ENCODE measurements at places on chromosomes 5 and 9.

DNA sequence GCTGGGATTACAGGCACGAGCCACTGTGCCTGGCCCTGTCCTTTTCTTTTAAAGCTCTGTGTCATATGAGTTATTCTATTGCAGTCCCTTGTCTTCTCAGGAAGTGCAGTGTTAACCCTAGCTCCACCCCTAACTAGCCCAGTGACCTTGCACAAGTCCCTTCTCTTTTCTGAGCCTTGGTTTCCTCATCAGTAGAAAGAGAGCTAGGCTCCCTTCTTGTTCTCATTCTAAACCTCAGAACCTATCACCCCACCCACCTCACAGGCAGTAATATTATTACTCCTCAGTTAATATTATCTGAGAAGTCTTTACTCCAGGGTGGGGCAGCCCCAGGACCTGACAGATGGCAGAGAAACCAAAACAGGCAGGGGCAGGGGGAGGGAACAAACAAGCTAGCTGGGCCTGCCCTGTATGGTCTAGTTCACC is 7.2 kb downstream of the CYFIP2 start:
- peak; percentile 53 for ATAC-seq

GRCh38 chr9:36791222-36791950 is 218.7 kb downstream of the MELK start:
- ATAC-seq: no peak

GRCh38 chr5:171632616-171633015 is 153.0 kb upstream of the SMIM23 start:
- no peak for ATAC-seq

DNA sequence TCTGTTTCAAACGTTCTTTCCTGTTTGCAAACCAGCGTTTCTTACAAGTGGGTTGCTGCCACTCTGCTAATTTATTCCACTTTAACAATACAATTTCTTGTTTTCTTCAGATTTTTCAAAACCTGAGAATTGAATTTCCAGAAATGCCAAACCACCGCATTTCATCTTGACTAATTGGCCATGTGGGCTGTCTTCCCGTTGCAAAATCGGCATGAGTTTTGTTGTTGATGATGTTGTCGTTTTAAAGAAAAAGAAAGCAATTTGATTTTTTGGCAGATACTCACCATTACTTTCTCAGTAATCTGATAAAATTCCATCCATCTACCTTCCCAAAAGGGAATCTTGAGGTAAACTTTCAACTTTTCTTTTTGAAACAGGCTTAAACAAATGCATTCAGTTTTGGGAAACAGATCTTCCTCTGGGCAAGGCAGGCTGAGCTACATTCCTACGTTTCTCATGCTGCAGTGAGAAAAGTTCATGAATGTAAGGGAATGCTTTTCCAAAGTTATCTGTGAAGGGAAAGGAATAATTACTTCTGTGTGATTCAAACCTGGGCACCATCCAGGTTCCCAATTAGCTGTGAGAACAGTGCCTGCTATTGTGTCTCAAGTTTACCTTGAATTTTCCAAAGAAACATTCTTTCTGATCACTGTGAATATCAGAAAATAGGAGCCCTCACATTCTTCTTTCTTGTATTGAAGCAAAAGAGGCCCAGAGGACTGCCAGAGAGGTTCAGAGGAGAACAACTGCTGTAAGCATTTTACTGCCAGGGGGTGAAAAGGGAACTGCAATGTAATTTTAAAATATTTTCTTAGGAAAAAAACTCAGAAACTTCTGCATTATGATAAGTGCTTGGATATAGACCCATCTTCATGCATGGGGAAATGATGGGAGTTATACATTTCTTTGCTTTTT is 100.7 kb upstream of the TUT7 start:
- no peak for ATAC-seq

DNA sequence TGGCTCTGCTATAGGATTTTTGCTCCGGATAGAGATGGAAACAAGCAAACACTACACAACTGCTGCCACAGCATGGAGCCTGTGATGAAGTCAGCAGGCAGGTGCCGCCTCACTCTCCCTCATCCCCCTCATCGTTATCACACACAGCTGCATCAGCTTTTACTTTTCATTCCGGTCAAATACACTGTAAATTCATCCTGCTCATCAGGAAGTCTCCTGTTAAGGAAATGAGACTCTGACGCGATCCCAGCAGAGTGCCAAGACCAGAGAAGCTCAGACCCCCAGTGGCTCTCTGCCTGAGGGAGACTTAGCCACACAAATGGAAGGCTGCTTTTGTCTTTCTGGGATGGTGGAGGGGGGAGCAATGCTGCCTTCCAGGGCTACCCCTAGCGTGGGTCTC is 270.2 kb downstream of the ELAVL2 start:
- no peak for ATAC-seq

- ATAC-seq: peak; percentile 63
These were observed 149.0 kb downstream of the AOPEP start for GRCh38 chr9:94875300-94876020.

DNA sequence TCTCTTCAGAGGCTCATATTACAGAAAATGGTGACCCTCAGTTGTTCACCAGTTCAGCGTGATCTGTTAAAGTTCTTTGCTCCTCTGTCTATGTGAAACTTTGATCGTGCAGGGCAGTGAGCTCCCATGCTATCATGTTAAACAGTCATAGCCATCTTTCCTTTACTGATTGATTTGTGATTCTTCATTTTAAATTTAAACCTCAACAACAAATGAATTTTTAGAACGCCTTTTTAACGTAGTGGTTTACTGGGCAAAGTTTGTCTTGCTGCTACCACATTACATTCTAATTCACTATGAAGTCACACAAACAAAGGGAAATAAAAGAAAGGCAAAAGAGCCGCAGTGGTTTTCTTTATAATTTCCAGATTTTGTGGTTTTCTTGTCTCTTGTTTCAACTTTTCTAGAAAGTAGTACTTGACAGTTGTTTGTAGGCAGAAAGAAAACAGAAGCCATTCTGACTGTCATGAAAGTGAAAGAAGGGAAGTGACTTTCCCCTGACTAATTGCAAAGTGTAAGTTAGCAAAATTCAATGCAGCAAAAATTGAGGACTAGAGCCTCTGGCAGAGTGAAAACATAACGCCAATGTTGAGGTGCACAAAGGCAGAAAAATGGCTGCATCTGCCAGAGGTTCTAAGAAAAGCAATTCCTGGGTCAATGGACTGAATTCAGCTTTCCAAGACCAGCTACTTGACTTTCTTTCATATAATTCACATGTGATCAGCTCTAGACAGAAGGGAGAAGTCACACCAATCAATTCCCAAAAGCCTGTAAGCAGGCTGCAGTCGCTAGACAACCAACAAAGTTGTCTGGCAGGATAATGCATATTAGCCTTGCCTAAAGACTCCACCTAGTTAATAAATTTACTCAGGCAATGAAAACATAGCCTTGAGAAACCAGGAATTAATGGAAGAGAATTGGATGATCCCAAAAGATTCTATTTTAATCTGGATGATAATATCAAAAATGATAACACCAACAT is 7.1 kb upstream of the IFNA6 start:
- peak; percentile 73 for ATAC-seq

GRCh38 chr5:150553402-150553801 is 45.5 kb downstream of the NDST1 start:
- no peak for ATAC-seq

DNA sequence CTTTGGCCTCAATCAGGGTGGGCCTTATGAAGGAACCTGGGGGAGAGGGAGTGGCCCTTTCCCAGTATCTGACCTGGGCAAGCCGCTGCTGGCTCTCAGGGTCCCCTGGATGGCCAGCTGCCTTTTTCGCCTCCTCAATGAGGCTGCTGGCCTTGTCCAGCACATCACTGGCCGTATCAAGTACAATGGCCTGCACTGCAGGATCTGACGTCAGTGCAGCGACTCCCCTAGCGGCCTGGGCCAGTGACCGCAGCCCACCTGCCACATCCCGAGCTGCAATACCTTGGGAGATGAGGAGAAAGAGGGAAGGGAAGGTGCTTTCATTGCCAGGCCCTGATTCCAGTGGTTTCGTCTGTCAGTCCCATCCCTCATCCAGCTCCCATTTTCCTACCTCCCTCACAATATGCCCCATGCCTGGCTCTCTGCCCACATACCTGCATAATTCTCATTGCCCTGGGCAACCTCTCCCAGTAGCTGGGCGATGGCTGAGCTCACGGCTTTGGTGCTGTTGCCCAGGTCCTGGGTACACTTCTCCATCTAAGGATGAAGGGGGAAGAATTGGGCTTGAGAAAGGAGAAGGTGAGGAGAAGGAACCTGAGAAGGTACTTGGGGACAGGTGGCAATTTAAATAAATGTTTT is 19.1 kb downstream of the TLN1 start:
- ATAC-seq: no peak

GRCh38 chr9:101360647-101361046 is 24.2 kb downstream of the BAAT start:
- no peak for ATAC-seq

- ATAC-seq: no peak
These were observed 42.8 kb downstream of the JADE2 start for GRCh38 chr5:134568337-134568700.

DNA sequence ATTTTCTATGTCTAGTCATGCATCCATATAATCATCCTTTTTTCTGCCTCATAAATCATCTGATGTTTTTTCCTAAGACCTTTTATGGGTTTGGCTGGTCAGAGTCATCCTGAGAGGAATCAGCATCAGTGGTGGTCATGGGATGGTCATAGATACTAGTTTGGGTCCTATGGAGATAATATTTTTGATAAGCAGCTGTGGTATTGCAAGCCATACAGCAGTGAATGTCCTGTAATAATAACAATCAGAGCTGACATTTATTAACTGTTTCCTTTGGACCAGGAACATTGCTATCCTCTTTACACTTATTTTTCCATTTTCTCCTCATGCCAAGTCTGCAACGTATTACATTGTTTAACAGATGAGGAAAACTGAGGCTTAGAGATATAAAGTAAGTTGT is 83.1 kb downstream of the TEX10 start:
- no peak for ATAC-seq

GRCh38 chr5:167678481-167678880 is 613.0 kb upstream of the WWC1 start:
- no peak for ATAC-seq

- ATAC-seq: no peak
These were observed 131.5 kb upstream of the PANK3 start for GRCh38 chr5:168710706-168711105.

GRCh38 chr5:90144625-90145327 is 264.8 kb downstream of the CETN3 start:
- ATAC-seq: no peak

GRCh38 chr9:32942755-32943460 is 58.5 kb downstream of the APTX start:
- no peak for ATAC-seq

GRCh38 chr9:93125331-93125894 is 8.6 kb downstream of the NINJ1 start:
- no peak for ATAC-seq

GRCh38 chr9:110115341-110115820 is 92.6 kb downstream of the C9orf152 start:
- no peak for ATAC-seq

DNA sequence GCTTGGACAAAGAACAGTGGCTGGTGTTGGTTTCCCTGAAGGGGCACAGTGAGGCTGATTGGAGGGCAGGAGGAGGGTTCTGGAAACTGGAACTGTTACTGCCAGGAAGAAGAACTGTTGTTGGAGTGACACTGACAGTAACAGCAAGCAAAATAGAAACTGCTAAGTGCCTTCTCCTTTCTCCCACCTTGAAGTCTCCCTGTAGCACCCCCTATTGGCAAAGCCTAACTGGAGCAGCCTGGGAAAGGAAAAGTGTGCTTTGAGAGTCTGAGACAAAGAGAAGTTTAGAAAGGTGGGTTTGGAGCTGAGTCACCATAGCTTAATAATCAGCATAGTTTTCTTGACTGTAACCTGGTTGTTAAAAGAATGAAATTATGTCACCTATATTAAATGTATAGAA is 2.5 kb upstream of the TMEM174 start:
- no peak for ATAC-seq

- ATAC-seq: no peak
These were observed at the start of gene FAM163B for GRCh38 chr9:133609311-133610098. FAM163B (minus strand) TSS chr9:133609389; CDS start chr9:133580223, 29,166 bp downstream.

- no peak for ATAC-seq
These were observed 91.4 kb downstream of the LIFR start for GRCh38 chr5:38465061-38465460.

- no peak for ATAC-seq
These were observed 111.9 kb downstream of the ROR2 start for GRCh38 chr9:91837981-91838731.

DNA sequence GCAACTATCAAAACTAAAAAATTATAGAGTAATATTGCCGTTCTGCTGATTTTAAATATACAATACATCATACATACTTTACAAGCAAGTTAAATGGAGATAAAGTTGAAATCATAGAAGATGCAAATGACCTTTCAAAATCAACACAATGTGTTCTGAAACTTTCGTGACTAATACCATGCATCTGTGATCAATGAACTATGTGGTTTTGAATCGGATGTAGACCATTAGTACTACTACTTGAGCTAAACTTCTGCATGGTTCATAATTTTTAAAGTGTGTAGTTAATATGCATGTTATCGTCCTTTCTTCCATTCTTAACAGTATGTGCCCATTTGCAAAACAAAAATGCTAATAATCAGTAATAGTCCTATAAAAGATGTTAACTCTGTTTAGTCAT is 11.3 kb upstream of the PHF2 start:
- ATAC-seq: no peak
